NCI-H187 treated with DMSO at 0.1 percent for 48 hours (cell line): ENCODE measurements at places on chromosomes 12 and 14.

DNA sequence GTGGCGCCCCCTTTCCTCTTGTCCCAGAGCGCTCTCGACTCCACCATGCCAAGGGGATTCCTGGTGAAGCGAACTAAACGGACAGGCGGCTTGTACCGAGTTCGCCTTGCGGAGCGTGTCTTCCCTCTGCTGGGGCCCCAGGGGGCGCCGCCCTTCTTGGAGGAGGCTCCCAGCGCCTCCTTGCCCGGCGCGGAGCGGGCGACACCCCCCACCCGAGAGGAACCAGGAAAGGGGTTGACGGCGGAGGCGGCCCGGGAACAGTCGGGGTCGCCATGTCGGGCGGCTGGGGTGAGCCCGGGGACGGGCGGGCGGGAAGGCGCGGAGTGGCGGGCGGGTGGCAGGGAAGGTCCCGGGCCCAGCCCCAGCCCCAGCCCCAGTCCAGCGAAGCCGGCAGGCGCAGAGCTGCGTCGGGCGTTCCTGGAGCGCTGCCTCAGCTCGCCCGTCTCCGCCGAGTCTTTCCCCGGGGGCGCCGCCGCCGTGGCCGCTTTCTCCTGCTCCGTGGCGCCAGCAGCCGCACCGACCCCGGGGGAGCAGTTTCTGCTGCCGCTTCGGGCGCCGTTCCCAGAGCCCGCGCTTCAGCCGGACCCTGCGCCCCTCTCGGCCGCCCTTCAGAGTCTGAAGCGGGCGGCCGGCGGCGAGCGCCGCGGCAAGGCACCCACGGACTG is 376 bp downstream of the INSM2 start:
- no peak for DNase-seq

DNA sequence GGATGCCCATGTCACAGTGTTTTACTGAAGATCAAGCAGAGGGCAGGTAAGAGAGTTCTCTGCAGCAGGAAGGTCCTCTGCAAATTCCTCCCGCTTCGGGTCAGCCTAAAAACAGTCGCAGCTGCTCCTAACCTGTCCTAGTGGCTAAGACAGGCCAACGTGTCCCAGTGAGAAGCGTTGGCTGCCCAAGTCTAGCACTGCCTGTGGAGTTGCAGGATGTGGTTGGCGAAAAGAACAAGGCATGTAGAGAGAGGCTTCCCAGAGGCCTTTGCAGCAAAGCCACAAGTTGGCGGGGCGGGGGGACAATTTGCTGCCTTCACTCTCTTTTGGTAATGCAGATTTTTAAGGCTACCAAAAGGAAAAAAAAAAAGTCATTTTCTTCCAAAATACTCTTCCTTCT is 340.1 kb downstream of the BCL11B start:
- DNase-seq = no peak

- DNase-seq = no peak
Measured at GRCh38 chr12:94099632-94100031, 48.7 kb upstream of the PLXNC1 start.

DNA sequence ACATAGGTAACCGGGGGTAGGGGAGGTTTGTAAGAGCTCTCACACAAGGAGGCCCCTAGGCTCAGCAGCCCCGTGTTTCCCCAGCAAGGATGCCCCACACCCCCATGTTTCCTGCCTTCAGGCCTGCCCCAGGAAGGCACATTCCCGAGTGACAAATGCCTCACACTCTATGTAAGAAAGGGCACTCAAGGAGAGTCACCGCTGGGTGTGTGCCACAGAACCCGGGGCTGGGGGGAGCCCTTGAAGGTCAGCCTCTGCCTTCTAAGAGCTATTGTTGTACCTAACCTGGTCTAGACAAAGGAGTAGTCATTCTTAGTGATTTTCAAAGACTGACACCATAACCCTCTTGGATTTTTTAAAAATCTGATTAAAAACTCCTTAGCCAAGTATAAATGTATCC is 333.6 kb downstream of the DPF3 start:
- no peak for DNase-seq

- no peak for DNase-seq
Measured at GRCh38 chr14:95227279-95227860, 70.0 kb upstream of the DICER1 start.

GRCh38 chr14:53858345-53858684 is 98.3 kb downstream of the BMP4 start:
- DNase-seq = no peak

GRCh38 chr12:10272467-10272866 is 35.2 kb upstream of the KLRD1 start:
- no peak for DNase-seq

DNA sequence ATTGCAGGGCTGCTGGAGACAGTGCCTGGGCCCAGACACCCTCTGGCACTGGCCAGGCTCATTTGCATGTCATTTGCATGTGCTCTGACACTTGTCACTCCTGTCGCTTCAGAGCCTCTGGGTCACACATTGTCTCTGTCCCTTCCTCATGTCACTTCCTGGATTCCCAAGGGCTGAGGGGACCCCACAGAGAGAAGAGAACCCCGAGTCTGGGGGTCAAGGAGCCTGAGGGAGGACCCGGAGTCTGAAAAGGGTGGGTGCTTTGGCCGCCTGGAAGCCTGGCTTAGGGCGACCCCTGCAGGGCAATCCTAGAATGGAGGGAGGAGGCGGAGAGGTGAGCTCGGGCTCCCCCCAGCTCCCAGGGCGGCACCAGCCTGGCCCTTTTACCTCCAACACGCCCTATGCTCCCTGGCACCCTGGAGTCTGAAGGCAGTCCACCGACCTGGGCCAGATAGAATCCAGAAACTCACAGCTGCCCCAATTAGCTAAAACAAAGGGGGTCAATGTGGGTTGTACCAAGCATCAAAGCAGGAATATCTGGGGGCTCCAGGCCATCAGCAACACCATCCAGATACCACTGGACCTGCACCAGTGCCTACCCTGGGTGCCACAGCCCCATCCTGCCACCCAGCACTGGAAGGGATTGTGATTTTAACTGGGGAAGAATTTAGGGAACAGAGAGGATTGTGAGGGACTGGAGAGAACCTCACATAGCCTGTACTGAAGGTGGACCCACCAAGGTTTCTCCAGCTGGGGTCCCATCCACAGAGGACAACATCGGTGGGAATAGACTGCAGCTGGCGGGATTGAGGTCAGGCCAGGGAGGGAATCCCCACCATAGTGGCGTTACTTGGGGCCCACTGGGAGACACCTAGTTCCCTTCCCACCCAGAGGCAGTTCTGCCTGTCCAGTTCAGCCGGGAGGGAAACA is 21.8 kb upstream of the KRT78 start:
- no peak for DNase-seq

DNA sequence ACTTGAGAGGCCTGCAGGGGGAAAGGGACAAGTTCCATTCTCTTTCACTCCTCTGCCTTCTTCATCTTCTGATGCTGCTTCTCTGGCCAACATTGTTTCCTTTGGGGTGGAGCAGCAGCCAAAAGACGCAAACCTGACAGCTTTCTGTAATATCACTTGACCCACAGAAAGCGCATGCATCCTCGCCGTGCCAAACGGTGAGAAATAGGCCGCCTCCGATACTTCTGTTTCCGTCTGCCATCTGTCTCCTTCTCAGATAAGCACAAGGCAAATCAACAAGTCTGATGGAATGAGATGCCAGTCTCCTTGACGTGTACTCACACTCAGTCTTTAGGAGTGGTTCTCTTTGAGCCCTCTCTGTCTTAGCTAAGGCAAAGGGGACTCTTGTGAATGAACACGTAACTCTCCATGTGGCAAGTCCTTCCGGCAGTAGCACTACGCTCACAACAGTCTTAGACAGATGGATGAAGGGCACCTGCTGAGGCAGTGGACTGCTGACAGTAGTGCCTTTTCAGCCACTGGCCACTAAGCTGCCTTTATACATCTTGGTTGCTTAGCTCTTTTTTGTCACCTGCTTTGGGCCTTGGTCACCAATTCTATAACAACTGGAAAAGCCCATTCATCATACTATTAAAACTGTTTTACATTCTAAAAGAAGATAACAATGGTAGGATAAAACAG is 214.1 kb downstream of the FBXL14 start:
- no peak for DNase-seq

DNA sequence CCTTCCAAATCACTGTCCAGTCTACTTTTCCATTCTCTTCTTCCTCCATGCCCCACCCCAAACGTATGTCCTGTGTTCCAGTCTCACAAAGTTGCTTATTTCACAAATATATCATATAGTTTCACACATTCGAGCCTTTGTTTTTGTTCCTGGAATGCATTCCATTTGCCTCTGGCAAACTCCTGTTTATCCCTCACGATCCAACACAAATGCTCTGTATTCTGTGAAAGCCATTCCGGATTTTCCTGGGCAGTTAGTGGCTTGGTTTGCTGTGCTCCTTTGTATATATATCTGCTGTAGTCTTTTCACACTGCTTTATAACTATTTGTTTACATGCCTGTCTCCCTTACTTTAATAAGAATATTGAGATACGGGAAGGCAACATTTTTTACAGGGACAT is 9.0 kb downstream of the RIC8B start:
- DNase-seq = no peak

DNA sequence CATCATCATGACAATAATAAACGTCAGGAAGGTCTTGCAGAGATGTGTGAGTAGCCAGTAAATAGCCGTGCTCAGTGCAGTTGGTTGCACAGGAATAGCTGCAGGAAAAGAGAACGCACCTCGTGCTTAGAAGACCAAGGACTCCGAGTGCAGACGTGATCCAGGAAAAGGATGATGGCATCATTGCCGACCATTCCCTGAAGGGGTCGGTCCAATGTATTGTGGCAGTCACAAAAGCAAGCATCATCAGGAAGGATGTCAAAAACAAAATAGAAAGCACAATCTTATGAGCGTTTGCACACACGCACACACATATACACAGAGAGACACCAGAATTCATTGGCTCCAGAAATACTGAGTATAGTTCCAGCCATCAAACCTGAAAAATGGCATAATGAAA is 12.8 kb downstream of the DUSP6 start:
- no peak for DNase-seq

DNA sequence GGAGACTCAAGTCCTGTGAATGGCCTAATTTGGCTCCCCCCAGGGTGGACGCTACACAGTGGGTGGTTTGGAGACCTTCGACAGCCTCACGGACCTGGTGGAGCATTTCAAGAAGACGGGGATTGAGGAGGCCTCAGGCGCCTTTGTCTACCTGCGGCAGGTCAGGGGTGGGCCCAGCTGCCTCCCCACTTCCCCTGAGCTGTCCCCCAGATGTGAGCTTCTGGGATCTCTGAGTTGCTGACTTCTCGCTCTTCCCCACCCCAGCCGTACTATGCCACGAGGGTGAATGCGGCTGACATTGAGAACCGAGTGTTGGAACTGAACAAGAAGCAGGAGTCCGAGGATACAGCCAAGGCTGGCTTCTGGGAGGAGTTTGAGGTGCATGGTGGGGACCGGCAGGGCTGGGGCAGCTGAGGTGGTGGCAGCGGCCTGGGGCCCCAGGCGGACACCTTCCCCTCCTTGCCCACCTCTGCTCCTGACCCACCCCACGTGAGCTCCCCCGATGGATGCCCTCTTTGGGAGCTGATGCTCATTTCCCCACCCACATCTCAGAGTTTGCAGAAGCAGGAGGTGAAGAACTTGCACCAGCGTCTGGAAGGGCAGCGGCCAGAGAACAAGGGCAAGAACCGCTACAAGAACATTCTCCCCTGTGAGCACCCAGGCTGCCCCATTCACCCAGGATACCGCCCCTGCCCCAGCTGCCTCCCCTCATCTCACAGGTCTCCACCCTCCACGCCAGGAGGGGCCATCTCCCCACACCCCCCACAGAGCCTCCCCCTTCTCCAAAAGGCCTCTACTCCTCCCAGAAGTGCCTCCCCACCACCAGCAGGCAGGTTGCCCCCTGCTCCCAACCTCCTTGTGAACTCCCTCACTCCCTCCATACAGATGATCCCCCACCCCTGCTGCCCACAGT is 4.2 kb downstream of the PTPN6 start:
- DNase-seq = no peak

DNA sequence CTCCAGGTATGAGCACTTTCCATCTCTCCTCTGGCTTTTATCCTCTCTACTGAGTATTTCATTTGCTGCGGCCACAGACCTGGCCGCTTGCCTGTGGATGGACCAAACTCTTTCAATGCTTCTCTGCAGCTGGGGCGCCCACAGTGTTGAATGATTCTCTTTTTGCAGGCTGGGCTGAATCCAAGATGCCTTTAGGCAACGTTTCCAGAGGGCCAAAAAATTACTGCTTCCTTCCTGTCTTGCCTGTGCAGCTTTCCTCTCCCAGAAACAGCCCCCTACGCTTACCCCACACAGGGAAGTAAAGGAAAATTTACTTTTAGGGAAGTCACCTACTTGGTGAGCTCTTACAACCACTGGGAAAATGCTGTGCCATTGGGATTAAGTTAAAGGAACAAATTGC is 55.6 kb upstream of the JDP2 start:
- DNase-seq = no peak

- DNase-seq = no peak
Measured at GRCh38 chr12:21296348-21296747, 38.4 kb downstream of the SLCO1A2 start.

- no peak for DNase-seq
Measured at GRCh38 chr14:67583711-67584644, 16.1 kb downstream of the PIGH start.

DNA sequence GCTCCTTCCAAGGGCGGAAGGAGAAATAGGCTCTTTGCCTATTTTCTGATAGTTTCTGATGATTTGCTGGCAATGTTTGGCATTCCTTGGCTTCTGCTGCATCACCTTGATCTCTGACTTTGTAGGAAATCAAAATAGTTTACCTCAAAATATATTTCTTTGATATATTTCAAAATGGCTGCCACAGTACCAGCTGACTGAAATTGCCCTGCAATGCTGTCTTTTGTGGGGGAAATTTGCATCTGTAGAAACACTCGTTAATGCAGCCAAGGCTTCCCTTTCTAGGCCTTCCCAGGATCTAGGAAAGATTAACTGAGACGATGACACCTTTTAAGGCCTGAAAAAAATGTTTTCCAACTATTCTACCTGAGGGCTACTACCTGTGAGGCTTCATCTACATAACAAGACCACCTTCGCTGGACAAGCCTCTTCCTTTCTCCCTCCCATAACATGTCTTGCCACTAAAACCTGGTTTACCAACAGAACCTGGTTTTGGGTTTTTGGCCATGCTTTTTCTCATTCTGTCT is 212.8 kb upstream of the SSTR1 start:
- DNase-seq = no peak

DNA sequence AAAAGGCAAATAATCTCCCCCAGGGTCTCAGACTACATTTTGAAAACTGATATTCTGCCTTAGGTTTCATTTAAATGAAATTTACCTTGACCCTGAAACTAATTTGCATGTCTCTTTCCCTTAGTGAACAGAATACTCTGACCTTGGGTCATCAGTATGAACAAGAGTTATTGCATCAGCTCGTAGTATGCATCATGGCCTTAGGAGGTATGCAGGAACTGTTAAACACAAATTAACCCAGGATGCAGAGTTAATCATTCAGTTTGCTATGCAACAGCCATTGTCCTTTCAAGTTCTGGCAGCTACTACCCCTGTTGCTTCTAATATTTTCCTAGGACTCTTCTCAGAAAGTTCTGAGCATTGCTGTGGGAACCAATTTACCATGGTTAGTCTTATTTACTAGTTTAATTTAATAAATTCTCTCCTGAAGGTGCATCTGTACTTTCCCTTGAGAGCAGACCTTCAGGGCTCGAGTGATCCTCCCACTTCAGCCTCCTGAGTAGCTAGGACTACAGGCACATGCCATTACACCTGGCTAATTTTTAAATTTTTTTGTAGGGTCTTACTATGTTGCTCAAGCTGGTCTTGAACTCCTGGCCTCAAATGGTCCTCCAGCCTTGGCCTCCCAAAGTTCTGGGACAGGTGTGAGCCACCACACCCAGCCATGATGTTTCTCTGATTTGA is 126.7 kb downstream of the TTC6 start:
- no peak for DNase-seq
